PC-9 (cell line): ENCODE measurements at places on chromosomes 7 and 10. TPM values are rescaled to one million over a fixed set of nuclear protein-coding genes. Genes with fewer than 3 reads are reported as not detected.

DNA sequence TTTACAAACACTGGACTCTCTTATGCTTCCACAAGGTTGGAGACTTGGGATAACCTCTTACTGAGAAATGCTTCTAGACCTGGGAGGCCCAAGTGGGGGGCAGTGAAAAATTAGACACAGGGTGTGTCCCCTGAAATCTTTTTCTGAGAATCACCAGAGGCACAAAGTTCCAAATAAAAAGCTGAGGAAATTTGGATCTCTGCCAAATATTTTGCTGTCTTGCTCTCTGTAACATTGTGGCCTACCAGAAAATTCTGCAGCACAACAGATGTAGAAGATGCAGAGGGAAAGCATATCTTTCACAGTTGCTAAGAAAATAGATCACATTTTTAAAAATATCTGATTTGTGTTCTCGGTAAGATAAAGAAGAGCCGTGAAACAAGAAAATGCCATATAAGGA lies 849.4 kb downstream of the CCSER2 start:
- DNase-seq: no peak

Gene GLI3
- not detected in 2 replicates for total RNA-seq

DNA sequence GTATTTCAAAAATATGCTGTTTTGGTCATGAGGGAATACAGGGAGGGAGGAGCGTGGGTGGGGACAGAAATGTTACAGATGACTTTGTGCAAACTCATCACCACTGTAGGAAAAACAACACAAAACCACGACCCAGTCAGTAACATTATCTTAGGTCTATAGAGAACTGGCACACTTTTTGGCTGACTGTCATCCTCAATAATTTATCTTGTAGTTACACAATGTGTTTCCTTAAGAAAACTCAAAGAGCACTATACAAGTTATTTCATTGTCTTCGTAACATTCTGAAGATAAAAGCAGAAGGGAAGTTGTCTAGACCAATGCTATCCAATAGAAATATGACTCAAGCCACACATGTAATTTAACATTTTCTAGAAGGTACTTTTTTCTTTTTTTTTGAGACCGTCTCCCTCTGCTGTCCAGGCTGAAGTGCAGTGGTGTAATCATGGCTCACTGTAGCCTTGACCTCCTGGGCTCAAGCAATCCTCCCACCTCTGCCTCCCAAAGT lies 16.9 kb upstream of the CDK14 start:
- DNase-seq: peak; percentile 76

DNA sequence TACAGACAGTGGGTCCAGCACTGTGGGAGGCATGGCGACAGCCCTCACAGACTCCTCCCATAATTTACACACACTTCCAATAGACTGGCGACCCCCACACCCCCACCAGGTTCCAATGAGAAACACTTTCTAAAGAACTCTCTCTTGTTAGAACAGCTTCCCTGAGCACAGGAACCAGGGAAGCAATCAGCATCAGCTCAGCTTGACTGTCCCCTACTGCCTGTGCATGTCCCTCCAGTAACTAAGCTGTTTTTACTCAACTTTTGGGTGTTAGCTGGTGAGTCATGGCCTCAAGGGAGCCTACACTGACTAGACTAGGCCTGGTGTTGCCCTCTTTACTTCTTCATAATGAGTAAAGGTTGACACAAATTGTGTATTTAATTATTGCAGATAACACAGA lies 32.6 kb upstream of the HERPUD2 start:
- DNase-seq: no peak

- DNase-seq: no peak
Measured at GRCh38 chr10:130023454-130024230, 59.6 kb upstream of the EBF3 start.

DNA sequence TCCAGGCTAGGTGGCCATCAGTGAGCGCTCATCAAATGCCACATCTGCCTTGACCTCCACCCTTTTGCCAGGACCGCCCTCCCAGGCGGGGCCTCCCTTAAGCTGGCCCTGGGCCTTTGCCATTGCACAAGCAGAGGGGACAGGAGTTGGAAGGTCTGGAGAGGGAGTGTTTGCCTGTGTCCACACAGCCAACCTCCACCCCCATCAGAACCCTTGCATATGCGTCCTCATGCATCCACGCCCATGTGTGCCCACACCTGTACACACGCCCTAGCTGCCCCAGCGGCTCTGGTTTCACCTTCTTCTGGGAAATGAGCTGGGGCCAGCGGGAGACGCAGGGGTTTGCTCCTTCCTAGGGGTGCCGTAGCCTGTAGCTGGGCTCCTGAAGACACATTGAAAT lies 64.0 kb downstream of the NEURL1 start:
- DNase-seq: no peak

Gene OR6B1
- total RNA-seq: not detected in 2 replicates

DNA sequence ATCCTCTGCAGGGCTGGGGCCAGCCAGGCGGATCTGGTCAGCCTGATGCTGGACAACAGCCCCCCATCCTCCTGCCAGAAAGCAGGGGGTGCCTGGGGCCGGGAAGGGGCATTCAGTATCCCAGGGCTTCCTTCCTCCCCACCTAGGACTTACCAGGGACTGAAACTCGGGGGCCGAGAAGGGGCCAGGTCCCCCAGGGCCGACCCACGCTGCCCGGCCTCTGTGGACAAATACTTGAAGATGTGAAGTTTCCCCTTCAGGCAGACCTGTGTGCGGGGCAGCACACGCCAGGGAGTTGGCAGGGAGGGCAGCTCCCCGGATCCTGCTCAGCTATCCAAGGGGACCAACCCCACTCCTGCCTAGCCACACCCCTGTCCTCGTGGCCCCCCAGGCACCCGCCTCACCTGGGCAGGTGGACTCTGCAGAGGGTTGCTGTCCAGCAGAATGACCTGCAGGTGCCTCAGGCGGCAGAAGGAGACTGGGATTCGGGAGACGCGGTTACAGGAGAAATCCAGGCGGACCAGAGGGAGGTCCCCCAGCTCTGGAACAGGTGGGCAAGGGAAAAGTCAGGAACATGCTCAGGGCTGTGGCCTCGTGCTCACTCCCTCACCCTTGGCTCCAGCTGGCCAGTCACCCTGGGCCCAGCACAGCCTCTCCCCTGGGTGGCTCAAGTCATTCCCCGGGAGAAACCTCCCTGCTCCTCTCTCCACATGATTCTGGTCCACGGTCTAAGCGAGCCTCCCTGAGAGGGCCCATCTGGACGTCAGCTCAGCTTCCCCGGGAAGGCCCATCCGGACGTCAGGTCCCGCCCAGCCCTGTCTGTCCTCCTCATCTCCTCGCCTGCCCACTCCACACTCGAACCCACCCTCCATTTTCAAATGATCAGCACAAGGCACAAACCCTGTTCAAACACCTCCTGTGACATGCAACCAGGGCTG lies 4.8 kb upstream of the SAP25 start:
- DNase-seq: no peak

Gene SEMA3D
- total RNA-seq: 2.6 and 4.8 TPM in 2 replicates

- no peak for DNase-seq
Measured at GRCh38 chr7:70614237-70615045, 517.5 kb upstream of the GALNT17 start.

Gene INA
- 20.4 and 20.9 TPM in 2 replicates for total RNA-seq

- DNase-seq: no peak
Measured at GRCh38 chr7:80472491-80473200, 39.2 kb downstream of the GNAT3 start.

Gene PTPRN2
- not detected in 2 replicates for total RNA-seq

Gene ASB10
- total RNA-seq: not detected in 2 replicates

- no peak for DNase-seq
Measured at GRCh38 chr7:4809666-4810065, 34.2 kb downstream of the AP5Z1 start.

Gene C10orf62
- total RNA-seq: 0.45 and 0.59 TPM in 2 replicates
